ENCODE measurements at places on chromosomes 12 and 14.

GRCh38 chr14:41606282-41606531, 469 bp upstream of the LRFN5 start:
- DNase-seq = no peak

DNA sequence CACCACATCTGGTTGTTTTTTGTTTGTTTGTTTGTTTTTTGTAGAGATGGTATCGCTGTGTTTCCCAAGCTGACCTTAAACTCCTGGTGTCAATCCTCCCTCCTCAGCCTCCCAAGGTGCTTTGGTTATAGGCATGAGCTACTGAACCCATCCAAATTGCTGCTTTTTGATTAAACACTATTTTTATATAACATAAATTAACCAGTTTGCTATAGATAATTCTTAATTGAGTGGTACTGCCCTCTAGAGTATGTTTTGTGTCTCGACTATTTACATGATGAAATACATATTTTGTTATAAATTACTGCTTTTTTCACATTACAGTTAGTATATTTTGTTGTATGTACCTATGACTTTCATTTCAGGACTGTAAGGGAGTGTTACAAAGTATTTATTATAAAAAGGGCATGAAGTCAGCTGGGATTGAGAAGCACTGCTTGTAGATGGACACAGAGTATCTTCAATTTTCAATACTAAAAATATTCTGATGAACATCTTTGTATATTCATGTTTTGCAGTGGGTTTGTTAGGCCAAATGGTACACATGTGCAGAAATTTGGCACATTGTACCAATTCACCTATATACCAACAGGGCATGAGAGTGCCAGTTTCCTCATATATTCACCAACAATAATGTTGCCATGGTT, 14.9 kb upstream of the SCAF11 start:
- DNase-seq = no peak

GRCh38 chr14:75543786-75544185, 21.5 kb downstream of the BATF start:
- DNase-seq = no peak

DNA sequence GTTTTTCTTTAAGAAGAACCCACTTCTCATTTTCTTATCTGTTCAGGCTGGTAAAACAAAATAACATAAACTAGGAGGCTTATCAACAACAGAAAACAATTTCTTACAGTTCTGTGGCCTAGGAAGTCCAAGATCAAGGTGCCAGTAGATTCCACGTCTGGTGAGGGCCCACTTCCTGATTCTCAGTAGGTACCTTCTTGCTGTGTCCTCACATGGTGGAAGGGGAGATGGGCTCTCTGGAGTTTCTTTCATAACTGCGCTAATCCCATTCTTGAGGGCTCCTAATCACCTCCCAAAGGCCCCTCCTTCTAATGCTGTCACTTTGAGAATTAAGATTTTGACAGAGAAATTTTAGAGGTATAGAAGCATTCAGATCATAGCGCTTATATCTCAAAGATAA, 33.4 kb downstream of the TXNRD1 start:
- DNase-seq = no peak

DNA sequence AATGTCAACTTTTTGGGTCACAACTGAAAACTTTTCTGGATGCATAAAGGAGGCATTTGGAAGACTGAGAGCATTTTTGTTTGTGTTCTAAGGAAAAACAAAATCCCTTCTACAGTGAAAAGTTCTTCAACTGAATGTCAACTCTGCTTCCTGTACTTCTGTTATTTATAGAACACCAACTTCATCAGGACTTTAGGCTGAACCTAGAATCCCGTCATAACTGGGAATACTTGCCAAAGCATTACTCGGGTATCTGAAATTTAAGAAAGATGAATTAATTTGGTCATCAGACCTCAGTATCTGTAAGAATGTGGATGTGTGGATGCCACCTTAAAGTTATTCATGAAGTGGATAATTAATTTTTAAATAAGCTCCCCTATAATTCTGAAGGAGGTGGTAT, 73.2 kb downstream of the FERMT2 start:
- DNase-seq = no peak

DNA sequence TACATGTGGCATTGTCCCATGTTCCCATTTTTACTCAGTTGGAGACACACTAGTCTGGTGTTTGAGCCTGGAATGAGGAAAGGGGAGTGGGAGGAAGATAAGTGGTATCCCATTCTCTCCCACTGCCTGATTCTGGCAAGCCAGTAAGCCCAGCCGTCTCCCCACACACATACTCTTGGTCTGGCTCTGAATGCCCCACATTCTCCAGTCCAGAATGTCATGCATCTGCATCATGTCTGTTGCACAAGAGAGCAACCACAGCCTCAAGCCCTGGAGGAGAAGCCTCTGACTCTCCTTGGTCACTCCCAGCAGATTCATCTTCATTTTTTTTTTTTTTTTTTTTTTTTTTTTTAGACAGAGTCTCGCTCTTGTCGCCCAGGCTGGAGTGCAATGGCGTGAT, 48.0 kb downstream of the DRAM1 start:
- no peak for DNase-seq

GRCh38 chr14:56115976-56116893, 2.0 kb upstream of the PELI2 start:
- no peak for DNase-seq

GRCh38 chr12:131444220-131445164, 266.4 kb upstream of the SFSWAP start:
- DNase-seq = no peak

GRCh38 chr12:65993173-65993572, 137.4 kb downstream of the LLPH start:
- DNase-seq = no peak

- no peak for DNase-seq
Measured at GRCh38 chr12:10214136-10214894, 1.6 kb downstream of the GABARAPL1 start.

GRCh38 chr14:75323571-75323970, 44.9 kb downstream of the FOS start:
- no peak for DNase-seq

DNA sequence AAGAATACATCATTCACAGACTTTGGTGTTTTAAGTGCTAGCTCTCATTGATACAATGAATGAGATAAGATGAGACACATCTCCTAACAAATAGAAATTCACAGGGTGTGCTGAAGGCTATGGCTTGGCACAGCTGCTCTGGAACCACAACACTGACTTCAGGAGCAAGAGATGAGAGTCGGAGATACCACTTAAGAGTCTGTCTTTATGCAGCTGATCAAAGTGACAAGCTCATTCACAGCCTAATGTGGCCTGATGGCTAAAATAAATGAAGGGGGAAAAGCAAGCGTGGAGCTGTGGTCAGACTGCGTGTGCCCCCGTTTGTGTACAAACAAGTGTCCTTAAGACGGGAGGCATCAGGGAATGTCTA, 29.7 kb upstream of the FAM181A start:
- no peak for DNase-seq

DNA sequence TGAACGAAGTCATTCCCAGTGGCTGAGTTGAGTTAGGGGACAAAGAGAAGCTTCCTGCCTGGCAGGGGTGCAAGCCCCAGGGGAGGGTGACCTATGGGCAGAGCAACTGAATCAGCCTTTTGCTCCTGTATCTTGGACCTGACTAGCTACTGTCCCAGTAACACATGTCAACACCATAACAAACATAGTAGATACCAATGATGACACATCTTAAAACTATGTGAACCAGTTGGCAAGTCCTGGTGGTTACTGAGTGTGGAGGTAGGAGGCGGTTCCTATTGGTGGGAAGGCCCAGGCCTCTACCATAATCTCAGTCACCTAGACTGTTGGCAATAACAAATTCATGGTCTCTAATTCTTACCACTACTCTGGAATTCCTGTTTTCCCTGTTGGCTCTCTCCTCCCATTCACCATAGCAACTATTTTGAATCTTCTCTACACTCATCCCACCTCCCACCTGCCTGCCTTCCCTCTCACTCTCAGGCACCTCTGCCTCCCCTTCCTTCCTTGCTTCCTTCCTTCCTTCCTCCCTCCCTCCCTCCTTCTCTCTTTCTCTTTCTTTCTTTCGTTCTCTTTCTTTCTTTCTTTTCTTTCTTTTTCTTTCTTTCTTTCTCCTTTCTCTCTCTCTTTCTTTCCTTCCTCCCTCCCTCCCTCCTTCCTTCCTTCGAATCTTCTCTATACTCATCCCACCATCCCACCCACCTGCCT, 8.1 kb upstream of the P2RX7 start:
- DNase-seq = peak; percentile 69

DNA sequence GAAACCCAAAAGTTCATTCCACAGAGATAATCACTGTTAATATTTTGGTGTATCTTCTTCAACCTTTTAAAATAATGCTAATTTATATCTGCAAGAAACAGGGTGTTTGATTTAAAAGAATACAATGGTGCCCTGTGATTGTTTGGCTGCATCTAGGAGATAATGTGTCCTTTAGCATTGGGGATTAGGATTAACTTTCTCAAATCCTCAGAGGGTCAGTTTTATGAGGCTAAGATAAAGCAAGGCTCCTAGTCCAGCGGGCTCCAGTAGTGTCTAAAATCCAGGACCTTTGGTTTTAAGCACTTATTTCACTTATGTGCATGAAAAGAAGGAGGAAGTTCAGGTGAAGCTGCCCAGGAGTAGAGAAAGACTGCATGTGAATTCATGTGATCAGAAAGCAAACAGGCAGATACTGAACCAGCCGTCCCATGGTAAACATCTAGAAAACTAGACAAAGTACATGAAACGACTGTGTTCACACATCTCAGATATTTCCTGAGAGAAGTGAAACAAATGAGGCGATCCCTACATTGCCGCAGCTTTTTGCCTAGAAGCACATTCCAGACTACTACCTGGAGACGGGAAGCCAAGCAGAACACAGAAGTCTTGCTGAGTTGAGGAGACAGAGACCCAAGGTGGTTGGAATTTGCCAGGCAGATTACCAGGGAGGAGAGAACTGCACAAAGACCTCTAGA, 129.1 kb upstream of the MAX start:
- no peak for DNase-seq

DNA sequence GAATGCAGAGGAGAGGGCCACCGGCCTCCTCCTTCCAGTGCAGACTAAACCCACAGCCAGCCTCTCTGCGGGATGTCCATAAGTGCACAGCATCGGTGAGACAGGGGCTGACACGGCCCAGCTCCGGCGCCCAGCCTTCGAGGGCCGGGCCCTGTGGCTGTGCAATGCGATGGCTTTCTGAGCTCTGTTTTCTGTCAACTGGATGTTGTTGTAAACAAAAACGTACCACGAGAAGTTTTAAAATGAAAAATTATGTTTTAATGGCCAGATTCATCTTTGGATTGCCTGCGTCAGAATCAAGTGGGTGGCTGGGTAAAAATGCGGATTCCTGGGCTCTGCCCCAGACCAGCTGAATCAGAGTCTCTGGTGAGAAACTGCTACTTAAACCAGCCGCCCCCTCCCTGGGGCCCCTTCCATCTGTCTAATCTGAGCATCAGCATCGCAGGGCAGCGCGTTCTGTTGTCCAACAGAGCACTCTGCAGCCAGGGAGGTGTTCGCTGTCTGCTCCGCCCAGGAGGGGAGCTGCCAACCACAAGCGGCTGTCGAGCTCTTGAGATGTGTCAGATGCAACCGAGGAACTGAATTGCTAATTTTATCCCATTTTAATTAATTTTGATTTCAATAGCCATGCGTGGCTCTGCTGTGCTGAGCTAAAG, 133.4 kb downstream of the RFLNA start:
- DNase-seq = no peak

GRCh38 chr14:26233118-26233517, 364.7 kb downstream of the NOVA1 start:
- no peak for DNase-seq

- DNase-seq = no peak
Measured at GRCh38 chr12:131751335-131751734, 40.4 kb downstream of the SFSWAP start.

GRCh38 chr12:49673446-49674317, 33.5 kb downstream of the FMNL3 start:
- peak; percentile 32 for DNase-seq

DNA sequence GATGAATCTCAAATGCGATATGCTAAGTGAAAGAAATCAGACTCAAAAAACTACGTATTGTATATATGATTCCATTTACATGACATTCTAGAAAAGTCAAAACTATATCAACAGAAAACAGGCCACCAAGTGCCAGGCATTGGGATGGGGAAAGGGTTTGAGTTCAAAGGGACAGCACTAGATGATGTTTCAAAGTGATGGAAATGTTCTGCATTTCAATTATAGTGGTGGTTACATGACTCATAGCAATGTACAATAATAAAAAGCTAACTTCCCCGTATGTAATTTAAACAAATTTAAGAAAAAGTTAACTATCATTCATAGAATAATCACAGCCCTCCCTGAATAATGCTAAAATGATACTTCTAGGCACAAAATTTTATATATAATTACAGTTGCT, 13.5 kb downstream of the HECTD1 start:
- DNase-seq = no peak

DNA sequence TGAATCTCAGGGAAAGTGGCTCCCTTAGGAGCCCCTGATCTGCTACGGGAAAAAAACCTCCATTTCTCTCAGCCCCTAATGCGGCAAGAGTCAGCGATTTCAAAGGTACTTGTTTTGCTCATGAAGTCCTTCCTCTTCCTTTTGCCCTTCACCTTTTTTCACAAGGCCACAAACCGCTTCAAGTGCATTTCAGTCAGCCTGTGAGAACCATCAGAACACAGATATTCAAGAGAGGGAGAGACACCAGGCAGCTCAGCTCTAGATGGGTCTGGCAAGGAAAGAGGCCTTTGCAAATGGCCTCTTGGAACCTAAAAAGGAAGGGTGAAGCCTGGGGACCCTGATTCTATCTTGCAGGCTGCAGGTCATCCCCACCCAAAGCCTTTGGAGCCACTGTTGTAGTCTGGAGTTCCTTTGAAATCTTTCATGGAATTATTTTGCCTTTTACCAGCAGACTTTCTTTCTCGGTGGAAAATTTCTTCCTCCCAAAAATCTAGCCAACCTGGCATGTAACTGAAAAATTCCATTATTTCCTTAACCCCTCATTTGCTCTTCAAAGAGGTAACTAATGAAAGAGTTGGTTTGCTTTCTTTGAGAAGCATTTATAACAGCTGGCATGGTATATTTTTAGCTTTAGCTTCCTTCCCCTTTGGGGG, 145.0 kb downstream of the SAMD4A start:
- no peak for DNase-seq

DNA sequence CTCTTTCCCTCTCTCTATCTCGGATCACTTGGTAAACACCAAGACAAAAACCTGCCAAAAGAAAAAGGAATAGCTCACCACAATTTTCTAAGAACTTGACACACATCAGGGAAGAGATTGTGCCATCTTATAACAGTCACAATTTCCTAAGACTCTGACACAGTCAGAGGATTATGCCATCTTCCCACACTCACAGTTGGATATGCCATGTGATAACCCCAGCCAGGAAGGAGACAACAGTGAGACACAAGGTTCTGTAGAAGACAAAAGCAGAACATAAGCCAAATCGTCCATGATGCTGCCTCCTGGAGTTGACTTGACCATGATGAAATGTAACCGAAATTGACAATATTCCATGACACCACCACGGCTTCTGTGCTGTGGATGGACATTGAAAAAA, 2.8 kb upstream of the CLEC9A start:
- DNase-seq = no peak

DNA sequence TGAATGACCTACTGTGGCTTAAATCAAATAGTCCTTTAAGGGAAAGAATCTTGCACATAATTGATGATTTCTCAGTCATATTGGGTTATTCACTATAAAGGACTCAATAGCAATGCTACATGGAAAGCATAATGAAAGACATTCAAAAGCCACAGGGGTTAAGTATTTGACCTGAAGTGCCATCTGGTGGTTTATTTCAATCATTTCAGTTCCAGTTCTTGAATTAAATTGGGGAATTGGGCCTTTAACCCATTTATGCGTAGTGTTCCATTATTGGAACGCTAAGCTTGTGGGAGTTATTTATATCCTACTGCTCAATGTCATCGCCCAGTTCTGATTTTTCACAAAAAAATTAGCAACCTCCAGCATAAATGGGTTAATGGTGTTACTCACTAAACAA, 41.3 kb upstream of the C12orf71 start:
- DNase-seq = peak; percentile 38
